NCI-H1436 treated with DMSO at 0.1 percent for 48 hours (cell line): ENCODE measurements at places on chromosomes 7 and 10.

DNA sequence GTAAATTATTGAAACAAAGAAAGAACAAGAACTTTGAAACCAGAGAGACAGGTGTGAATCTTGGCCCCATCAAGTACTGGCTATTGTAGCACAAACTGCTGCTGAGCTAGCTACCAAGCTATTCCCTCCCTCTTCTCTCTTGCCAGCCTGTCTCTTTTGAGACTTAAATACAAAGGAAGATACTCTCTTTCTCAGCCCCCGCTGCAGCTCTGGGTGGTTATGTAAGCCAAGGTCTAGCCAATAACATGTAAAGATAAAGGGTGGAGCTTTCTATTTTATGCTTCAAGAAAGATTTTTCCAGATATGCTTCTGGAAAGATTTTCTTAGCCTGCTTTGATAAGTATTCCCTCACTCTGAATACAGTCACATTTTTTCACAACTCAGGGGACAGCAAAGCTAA lies 17.2 kb downstream of the BAZ1B start:
- DNase-seq = no peak

DNA sequence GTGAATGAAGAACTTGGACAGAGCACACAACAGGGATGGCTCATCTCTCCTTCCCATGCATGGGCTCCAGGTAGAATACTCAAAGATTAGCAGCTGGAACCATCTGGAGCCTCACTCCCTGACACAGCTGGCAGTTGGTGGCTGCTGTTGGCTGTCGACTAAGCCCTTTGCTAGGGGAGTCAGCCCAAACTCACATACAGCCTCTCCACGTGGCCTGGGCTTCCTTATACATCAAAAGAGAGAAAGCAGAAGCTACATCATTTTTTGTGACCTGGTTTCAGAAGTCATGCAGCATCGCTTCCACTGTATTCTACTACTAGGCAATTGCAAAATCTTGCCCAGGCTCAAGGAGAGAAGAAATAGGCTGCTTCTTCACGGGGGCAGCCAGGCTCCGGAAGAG lies 24.4 kb downstream of the ASNS start:
- DNase-seq = no peak

DNA sequence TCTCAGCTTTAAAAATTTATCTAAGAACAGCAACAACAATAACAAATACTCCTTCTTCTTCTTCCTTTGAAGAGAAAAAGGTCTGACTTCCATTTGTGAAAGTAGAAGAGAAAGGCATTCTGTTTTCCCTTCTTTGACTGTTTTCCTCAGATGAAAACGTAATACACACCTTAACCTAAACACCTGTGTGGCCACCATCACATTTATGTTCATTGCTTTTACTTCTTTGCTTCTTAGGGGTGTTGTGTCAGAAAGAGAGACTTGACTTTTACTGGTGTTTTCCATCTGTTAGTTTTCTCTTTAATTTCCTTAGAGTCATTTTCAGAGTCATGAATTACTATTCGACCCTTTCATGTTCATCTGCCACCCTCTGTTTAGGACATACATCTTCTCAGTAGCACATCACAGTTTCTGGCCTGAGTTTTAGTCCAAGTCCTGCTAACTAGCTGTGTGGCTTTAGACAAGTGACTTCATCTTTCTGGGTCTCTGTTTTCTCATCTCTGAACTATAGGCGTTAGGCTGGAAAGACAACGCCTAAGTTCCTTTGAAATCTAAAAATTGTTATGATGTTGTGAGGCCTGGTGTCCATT lies 283.8 kb downstream of the GATA3 start:
- DNase-seq = no peak

DNA sequence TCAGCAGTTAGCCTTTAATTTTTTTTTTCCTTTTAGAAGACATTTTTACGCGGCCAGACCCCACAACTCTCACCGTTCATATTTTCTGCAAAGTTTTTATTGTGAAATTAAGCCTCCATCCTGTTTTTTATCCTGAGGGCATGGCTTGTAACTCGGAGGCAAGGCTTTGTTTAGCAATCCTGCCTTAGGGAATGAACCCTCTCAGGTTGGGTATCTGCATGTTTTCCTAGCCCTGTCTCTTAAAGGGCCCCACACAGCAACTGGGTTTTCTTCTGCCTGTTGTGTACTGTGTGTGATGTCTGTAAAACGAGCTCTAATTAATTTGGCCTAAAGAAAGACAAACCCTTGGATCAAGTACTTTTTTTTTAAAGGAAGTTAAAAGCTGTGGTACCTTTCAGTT lies 130.2 kb upstream of the COBL start:
- no peak for DNase-seq

GRCh38 chr10:15096661-15097010 lies 519 bp upstream of the RPP38 start:
- DNase-seq = no peak

- no peak for DNase-seq
Measured at GRCh38 chr7:11297764-11298163, 324.1 kb downstream of the PHF14 start.

- no peak for DNase-seq
Measured at GRCh38 chr7:5375925-5376324, 47.7 kb downstream of the TNRC18 start.

DNA sequence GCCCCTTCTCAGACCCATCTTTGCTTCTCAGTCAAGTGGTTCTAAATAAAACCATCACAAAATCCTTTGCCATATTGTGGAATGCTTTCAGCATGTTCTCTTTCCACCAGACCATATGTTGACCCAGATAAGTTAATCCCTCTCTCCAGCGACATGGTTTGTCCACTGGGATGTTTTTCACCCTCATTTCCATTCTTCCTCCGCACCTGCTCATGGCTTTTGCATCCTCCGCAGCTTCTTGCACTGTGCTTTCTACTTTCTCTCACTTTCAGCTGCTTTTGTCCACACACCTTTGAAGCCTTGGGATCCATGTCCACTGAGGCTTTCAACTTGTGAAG lies 52.3 kb upstream of the WAC start:
- no peak for DNase-seq

DNA sequence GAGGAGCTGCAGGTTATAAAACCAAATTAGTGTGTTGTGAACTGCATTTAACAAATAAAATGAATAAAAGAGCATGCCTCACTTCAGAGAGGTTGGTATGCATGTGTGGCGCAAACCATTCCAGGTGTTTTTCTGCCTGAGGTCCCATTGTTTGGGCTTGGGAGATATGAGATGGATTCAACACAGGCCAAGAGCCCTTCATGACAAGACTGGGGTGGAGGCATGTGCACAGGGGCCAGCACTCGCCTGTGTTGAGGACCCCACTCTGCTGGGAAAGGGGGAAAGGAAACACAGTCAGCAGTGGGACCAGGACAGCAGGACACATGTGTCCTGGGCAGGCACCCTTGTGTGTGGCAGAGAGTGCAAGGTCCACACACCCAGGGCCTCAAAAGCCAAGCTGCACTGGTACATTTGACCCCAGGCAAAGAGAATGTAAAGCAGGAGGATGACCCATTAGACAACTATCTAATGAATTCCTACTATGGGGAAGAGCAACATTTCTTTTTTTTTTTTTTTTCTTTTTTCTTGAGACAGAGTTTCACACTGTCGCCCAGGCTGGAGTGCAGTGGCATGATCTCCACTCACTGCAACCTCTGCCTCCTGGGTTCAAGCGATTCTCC lies 9.2 kb upstream of the SLC18A3 start:
- no peak for DNase-seq

DNA sequence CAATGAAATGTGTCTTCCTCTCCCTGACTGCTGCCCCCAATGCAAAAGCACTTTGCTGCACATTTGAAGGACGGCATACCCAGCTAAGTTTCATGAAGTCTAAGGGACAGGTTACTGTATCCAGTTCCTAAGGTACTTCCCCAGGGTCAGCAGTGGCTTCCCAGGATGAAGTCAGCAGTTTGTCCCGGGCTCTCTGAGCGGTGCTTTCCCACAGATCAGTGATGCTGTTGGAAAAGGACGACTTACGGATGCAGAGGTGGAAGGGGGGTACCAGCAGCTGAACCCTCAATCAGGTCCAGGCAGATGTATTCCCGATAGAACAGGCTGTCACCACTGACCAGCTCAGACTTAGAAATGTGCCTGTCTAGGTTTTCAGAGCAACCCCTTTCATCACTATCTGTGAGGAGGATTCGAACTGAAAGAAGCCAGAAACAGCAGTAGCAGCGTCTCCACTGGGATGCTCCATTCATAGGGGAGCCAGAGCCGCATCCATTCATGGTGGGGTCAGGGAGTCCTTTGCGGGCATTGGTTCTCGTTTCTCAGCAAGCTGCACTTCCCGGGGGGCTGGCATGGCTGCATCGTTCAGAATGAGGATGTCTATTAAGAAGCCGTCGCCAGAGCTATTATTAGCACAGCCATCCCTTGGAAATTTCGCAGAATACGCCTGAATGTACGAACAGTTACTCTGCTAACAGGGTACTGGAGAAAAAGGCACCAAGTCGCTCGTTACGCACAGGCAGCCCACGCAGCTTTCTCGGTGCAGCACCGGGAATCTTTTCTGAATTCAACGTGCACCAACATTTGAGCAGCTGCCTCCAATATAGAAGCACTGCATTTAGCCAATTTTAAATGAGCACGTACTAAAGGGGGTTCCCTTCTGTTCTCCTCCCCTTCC lies 303.7 kb downstream of the PRPF18 start:
- no peak for DNase-seq

- DNase-seq = no peak
Measured at GRCh38 chr10:1662438-1663025, 74.8 kb downstream of the ADARB2 start.

DNA sequence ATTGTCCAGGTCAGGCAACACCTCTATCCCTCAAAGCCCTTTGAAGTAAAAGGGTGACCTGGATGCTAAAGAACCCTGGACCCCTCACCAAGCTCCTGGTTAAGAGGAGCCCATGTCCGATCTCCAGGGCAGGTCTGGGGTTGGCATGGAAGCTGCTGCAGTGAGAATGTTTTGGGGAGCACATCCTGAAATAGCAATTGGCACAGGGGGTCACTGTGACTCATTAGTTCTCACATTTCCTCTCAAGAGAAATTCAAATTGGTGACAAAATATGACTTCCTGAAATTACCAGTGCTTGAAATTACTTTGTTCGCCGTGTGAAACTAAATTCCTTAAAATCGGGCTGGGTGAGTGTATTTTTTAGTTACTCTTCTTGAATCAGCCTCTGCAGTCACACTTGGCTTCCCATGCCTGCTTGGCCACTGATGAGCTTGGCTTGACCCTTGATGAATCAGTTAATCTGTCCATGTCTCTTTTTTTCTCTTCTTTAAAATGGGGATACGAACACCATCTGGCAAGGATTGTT lies 18.8 kb upstream of the ARHGAP22 start:
- no peak for DNase-seq
